ENCODE measurements at places on chromosomes 1 and 21.

DNA sequence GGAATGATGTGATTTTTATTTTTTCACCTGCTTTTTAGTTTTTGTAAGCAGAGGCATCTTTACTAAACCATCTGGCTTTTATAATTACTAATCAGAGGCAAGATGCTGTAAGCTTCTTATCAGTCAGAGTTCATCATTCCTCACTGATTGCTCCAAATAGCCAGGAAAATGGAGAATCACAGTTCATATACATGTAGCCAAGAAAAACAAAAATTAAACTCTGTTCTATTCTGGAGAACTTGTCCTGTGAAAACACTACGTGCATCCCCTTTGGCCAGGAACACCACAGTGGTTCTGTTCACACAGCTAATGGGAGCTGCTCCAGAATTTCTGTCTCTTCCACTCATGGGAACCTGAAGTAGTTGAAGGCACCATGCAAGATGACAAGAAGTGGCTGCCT is 725.5 kb upstream of the CHRM3 start:
- no peak for DNase-seq

- no peak for DNase-seq
These were observed 16.7 kb downstream of the LURAP1 start for GRCh38 chr1:46219551-46220520.

- no peak for DNase-seq
These were observed 18.0 kb upstream of the PRDM15 start for GRCh38 chr21:41897047-41897669.

DNA sequence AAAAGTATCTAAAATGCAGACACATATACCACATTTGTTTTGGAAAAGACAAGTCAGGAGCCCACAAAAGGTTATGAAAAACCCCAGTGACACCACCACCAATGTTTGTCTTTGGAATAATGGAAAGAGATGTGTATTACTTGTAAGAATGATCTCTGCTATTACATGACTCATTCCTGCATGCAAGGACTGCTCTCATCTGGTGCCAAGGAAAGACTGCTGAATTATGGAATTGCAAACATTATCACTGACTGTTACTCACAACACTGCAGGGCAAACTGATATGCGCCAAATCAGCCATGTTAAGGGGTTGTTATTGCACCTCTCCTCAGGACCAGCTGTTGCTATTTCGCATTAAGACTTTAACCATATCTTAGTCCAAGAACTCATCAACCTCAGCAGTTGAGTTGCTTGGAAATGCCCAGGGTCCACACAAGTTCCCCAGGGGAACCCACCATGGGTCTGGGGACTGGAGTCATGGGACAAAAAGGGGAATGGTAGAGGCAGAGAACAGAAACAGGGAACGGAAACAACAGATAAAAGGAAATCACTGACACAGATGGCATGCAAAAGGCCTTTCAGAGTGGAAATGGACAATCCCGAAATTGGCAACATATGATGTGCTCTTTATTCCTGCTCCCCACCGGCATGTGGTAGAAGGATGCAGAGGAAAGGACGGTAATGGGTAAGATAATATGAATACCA is 34.4 kb downstream of the CAPZB start:
- no peak for DNase-seq

GRCh38 chr1:243390162-243390791 is 134.4 kb downstream of the SDCCAG8 start:
- no peak for DNase-seq

DNA sequence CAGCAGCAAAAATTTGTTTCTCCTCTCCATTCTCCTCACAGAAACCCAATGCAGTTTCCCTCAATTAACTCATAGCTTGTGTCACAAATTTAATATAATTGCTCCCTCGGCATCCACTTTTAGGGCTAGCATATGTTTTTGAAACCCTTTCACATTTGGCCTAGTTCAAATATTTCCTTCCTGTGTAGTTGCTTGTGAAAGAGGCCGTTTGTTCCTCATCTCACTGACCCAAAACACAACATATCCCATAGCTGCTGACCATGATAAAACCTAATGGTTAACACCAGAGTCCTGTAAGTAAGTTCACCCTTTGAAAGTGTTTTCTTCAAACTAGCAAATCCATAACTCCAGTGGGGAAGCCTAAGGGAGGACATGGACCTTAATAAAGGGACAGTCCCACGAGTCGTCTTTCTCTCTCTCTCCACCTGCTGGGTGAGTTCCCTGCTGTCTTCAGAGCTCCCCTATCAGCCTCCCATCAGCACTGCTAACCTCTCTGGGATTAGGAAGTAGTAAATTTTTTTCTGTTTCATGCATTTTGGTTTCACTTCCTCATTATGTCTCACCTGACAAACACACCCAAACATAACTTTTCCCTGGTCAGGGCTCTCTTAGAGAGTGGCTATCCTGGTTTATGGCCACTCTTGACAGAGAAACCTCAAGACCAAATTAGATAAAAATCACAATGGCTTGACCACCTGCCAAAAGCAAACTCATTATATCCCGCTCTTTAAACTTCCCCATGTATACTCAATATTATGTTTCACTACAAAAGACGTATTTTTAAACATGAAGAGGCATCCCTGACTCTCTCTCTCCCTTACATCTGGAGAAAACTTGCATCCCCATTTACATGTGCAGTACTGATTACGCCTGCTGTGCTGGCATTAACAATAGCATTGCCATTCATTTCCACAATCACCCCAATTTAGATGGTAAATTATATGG is 177.7 kb upstream of the HP1BP3 start:
- no peak for DNase-seq

DNA sequence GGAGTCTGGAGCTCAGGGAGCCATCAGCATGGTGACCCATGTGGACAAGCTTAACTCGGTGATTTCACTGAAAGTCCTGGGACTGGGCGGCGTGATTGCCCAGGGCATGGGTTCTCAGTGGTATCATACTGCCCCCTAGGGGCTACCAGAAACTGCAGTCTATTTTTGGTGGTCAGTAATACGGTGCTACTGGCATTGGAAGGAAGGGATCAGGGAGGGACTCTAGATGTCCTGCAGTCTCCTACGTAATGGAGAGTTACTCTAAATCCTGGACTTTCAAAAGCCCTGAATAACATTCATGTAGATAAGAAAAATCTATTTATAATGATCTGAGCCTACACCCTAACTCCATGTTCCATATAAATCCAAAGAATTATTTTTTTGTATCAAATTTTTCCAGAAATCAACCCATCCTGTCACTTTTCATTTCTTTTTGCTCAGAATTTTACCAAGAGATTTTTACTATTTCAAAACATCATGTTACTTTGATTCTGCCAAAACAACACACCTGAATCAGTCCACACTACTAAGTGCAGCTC is 37.3 kb downstream of the PABPC4 start:
- DNase-seq = no peak

GRCh38 chr1:33971018-33971710 is 107.3 kb downstream of the HMGB4 start:
- DNase-seq = no peak
